Nephron progenitor cell (in vitro differentiated cells): ENCODE measurements at places on chromosomes 6 and 20.
A peak's percentile ranks its signal among the peaks of the same experiment; 100 is the strongest.

- DNase-seq = no peak
Observed at GRCh38 chr6:8082954-8083858, 19.0 kb upstream of the BLOC1S5 start.

DNA sequence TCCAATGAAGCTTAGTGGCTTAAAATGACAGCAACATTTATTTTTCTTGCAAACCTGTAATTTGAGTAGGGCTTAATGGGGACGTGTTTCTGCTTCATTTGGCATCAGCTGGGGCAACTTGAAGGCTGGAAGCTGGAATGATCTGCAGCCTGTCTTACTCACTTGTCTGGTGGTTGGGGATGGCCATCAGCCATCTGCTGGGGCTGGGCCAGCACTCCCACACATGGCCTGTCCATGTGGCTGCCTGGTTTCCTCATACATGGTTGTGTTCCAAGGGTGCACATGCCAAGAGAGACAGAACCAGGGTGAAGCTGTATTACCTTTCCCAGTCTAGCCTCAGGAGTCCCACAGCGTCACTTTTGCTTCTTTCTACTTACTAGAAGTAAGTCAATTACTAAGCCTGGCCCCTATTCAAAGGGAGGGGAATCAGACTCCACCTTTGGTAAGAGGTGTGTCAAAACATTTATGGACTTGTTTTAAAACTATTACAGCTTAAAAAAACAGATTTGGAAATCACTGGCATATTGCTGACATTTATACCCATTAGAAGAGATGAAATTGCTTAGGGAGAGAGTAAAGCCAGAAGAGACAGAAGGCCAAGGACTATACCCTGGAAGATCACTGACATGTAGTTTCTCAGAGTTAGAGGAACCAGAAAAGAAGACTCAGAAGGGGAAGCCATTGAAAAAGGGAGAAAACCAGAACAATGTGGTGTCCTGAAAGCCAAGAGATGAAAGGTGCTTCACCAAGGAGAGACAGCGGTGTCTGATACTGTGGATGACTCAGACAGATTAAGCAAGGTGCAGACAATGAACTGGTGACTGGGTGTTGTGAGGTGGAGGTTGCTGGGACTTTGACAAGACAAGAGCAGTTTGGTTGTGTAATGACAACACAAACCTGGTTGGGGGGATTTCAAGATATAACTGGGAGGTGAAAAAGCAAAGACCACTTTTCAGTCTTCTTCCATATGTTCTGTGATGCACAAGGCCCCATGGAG lies 345.2 kb downstream of the GJA1 start:
- peak; percentile 18 for DNase-seq

- DNase-seq = no peak
Observed at GRCh38 chr6:34638834-34639736, 57.5 kb downstream of the ILRUN start.

- DNase-seq = no peak
Observed at GRCh38 chr6:72703093-72703492, 81.2 kb downstream of the KCNQ5 start.

GRCh38 chr20:828987-829386 lies 4.5 kb upstream of the FAM110A start:
- DNase-seq = no peak

GRCh38 chr6:57040011-57040410 lies 6.5 kb upstream of the KIAA1586 start:
- no peak for DNase-seq

DNA sequence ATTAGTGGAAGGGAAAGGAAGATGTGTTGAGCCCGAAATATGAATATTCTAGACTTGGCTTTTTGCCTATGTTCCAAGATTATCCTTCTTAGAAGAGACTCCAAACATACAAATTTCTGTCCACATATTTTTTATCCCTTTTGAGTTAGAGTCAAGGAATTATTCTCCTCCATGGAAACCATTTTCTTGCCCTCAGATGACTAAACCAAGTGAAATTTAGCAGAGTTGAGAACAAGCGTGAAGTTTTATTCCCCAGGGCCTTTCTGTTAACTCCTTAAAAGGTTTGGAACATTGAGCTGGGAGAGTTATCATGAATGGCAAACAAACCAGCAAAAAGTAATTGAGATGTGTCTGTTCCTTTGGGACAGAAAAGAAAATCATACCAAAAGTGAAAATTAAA lies 286.1 kb upstream of the PLCB4 start:
- DNase-seq = no peak

DNA sequence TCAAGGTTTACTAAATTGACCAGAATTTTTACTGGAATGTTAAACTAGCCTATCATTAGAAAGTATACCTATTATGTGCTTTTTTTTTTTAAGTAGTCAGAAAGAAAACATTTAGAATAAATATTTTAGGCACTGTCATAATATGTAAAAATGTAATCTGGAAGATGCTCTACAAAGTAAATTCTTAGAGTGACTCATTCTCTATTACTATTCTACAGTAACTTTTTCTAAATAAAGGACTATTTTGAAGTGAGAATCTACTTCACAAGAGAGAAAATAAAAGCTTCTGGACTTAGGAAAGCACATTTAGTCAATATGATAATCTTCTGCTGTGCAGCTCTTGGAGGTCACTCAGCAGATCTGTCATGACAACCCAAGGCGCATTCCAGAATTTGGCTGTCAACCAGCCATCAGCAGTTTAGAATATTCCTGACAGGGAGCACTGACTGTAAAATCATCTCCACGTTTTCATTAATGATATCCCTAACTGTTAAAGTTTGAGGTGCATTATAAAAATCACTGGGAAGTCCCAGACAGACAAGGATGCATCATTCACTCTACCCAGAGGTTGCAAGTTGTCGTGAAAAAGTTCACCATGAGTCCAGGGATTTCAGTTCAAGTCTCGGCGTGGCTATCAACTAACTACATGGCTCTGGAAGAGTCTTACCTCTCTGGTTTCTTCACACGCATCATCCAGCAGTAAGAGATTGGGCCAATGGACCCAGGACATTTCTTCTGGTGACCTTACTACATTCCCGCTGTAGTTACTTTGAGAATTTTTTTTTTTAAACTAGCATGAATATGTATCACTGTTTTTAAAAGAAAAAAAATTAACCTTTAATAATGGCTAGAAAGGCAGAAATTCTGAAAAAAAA lies 374.9 kb downstream of the GJA1 start:
- DNase-seq = no peak

- DNase-seq = no peak
Observed at GRCh38 chr20:21323640-21324039, 20.5 kb downstream of the XRN2 start.
